ENCODE measurements at places on chromosomes 12 and 14.

- no peak for DNase-seq
Measured at GRCh38 chr14:99624024-99624423, 20.0 kb upstream of the CCDC85C start.

DNA sequence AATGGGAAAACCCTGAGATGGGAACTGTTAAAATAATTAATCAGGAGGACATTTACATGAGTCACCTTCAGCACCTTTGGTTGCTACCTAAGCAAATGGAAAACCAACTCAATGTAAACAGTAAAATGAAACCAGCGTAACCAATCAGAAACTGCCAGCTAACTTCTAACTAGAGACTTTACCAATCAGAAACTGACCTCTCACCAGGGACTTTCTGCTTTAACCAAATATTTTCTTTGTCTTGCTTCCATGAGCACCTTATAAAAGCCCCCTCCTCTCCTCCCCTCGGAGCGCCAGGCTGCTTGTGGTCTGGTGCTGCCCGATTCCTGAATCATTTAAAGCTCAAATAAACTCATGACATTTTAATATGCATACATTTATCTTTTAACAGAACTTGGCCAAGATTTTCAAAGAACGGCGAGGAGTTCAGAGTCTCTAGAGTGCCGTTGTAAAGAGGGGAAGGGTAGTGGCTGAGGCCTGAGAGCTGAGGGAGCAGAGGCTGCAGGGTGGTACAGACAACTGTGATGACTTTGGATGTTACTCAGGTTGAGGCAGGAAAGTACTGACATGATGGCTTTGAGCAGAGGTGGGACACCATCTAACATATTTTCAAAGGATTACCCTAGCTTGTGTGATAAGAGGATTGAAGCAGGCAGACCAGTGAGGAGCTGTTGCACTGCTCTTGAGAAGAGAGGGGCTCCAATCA, 183.6 kb downstream of the CRADD start:
- no peak for DNase-seq

DNA sequence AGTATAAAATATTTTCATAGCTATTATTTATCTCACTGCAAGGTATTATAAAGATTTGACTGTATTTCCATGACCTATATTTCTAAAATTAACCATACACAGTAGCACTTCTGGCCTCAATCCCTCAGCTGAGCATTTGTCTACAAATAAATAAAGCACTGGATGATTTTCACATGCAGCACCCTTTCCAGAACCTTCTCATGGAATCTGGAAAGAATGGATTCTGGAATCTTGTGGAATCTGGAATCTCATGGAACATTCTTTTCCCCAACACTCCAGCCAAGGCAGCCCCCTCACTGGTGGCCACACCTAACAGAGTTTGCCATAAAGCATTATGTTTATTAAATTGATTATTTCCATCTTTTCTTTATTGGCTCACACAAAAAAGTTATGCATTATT, 199.2 kb downstream of the MSRB3 start:
- DNase-seq, result no peak

- no peak for DNase-seq
Measured at GRCh38 chr12:15404485-15404884, 82.2 kb downstream of the PTPRO start.

DNA sequence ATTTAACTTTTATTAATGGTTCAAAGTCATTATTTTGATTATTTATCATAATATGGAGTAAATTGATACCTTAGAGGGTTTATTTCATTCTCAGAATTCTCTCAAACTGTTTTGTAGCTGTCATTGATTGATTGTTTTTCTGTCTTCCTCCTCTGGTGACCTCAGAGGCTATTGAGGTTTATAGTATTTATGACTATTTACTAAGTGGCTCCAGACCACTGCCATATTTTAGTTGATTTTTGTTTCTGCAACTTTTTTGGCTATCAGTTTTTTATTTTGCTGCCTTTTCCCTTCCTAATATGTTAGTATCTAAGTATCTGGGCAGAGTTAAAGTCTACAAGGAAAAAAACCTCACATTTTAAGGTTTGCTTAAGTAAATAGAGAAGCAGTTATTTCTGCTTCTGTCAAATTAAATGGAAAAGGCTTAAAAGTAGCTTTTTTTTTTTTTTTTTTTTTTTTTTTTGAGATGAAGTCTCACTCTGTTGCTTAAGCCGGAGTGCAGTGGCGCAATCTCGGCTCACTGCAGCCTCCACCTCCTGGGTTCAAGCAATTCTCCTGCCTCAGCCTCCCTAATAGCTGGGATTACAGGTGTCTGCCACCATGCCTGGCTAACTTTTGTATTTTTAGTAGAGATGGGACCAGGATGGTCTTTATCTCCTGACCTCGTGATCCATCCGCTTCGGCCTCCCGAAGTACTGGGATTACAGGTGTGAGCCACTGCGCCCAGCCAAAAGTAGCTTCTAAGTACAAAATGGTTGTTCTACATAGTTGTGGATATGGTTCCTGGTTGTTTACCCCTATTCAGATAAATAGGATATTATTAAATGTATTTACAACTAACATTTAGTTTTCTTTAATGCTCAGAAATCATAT, 8.2 kb downstream of the MDM2 start:
- DNase-seq, result no peak

- DNase-seq, result no peak
Measured at GRCh38 chr14:92516966-92517506, 3.5 kb downstream of the RIN3 start.

DNA sequence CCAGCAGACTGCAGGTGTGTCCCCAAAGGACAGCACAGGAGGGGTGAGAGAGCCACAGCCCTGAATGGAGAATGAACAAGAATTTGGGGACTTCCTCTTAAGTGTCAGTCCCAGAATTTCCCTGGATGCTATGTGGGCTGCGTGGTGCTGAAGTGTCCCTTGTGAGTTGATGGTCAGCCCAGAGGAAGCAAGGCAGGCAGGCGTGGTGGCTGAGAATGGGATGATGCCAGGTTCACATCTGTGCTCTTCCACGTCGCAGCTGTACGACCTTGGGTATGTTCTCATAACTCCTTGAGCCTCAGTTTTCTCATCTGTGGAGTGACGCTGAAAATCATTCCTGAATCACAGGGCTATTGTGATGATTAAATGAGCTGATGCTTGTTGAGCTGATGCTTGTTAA, 62.1 kb upstream of the GPATCH2L start:
- DNase-seq, result no peak

GRCh38 chr14:105431256-105431655, 11.6 kb downstream of the MTA1 start:
- DNase-seq, result no peak

- DNase-seq, result no peak
Measured at GRCh38 chr12:117017807-117018206, 81.4 kb downstream of the TESC start.

DNA sequence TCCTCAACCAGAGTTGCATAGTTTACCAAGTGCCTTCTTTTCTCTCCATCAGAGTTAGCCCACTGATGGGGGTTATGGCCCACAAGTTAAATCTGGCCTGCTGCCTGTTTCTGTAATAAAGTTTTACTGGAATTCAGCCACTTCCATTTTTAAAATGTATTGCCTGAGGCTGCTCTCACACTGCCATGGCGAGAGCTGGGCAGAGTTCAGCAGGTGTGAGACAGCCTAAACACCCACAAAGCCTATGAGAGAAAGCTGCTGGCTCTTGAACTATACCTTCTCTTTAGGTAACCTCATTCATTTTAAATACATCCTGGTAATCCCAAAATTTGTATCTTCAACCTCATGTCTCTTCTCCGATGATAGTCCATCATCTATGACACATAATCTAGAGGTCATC, 86.1 kb downstream of the BCL2L14 start:
- DNase-seq, result no peak

DNA sequence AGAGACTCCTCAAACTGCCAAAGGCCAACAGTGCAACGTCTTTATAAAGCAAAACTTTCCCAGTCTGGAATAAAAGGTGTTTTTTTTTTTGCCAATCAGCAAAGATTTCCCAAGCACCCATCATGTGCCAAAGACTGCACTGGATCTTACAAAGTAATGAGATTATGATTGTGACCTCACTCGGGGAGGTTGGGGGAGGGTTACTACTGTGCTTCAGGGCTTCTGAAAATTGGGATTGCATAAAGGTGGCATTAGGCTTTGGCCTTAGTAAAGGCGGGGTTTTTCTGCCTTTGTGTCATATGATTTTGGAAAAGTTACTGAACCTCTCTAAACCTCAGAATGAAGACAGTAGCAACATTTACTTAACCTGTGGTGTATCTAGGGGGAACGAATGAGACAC, 233.8 kb downstream of the DACT1 start:
- no peak for DNase-seq

- no peak for DNase-seq
Measured at GRCh38 chr14:79161571-79161970, 991.4 kb downstream of the NRXN3 start.

DNA sequence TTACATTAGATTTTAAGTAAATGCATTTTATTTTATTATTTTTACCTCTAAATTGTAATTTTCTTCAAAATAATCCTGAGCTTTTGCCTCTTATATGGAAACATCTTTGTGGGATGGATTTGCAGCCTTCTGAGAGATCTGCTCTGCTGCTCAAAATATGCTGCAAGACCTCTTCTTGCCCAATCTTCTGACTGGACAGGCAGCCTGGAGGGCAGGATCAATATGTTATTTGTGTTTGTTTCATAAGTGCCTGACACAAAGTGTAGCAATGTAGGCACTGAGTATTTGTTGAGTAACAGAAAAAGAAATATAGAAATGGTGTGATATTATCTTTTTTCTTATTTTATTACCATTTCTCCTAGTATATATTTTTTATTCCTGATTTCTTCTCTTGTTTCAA, 1106.9 kb downstream of the TMTC2 start:
- no peak for DNase-seq

DNA sequence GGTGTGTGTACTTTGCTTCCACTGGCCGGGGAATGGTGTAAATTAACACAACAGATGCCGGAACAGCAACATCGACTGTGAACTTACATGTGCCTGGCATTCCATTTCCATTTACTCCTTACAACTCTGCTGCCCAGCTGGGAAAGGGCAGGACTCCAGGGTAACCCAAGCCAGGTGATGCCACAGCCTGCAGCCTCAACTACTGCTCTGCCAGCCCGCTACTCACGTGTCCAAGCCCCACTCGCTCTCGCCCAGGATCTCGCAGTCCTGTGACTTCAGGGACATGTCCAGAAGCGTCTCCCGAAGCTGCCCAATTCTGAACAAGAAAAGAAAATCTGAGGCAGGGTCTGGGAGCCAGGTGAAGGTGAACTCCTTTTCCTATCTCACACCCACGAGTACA, 10.7 kb downstream of the ABCD4 start:
- DNase-seq, result no peak

DNA sequence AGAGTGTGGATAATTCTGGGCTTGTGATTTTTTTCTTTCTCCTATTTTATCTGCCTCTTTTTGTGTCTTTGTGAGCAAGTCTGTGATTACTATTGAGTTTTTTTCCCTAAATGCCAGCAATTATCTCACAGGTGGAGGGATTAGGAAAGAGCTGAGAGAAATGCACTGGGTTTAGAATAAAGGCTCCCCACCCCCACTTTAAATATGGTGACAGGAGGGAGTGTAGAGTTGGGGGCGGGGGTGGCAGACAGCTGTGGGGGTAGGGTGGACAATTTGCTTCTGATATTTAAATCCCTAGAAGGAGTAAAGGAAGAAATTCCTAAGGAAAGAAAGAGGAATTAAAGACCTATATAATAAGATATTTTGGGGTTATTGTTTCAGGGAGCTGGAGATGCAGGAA, 145.9 kb downstream of the NRXN3 start:
- DNase-seq, result no peak

DNA sequence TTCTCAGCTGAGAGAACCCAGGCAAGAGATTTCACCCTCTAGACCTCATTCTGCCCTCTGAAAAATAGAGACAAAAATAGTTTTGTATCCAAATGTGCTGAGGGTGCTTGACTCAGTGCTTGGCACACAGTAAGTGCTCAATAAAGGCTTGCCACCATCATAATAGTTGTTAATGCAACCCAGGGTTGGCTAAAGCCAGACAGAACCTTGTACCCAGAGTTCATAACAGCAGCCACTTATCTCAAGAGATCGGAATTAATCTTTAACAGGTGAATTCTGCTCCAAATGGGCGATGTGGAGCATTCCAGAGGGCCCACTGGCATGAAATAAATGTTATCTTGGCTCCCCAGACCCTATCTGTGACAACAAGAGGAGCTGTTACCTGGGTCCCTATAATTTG, 2.9 kb downstream of the TRPV4 start:
- DNase-seq, result no peak

GRCh38 chr12:108313241-108313605, 25.9 kb downstream of the CMKLR1 start:
- no peak for DNase-seq

GRCh38 chr14:85947461-85948139, 417.7 kb downstream of the FLRT2 start:
- DNase-seq, result no peak

DNA sequence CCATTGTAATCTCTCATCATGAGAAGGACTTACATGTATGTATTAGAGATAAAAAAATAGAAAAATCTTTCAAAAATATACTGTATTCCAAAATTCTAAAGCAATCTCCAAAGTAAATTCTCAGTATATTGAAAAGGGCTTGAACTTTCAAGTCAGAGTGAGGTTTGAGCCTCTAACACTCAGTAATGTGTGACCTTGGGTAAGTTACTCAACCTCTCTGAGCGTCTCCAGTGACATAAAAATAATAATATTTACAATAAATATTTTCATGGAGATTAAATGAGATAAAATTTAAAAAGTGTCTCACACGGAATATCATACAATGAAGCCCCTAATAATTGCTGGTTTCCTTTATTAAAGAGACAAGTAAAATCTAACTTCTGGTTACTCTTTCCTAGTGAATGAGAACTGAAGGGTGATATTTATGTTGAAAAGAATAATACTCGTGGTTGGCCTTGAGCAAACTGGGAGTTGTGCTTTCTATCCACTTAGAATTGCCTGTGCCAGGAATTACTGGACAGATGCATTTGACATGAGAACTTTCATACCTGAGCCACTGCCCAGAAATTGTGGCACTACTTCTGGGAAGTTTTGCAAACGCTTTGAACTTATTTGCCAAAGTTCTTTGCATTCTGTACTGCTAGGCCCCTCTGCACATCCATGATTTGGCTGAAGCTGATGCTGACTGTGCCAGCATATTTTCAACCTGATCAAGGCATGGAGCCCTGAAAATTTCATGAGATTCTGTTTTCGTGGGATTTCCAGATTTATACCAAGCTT, 933.7 kb downstream of the GALC start:
- no peak for DNase-seq

- no peak for DNase-seq
Measured at GRCh38 chr12:83805873-83806272, 1106.7 kb downstream of the SLC6A15 start.

DNA sequence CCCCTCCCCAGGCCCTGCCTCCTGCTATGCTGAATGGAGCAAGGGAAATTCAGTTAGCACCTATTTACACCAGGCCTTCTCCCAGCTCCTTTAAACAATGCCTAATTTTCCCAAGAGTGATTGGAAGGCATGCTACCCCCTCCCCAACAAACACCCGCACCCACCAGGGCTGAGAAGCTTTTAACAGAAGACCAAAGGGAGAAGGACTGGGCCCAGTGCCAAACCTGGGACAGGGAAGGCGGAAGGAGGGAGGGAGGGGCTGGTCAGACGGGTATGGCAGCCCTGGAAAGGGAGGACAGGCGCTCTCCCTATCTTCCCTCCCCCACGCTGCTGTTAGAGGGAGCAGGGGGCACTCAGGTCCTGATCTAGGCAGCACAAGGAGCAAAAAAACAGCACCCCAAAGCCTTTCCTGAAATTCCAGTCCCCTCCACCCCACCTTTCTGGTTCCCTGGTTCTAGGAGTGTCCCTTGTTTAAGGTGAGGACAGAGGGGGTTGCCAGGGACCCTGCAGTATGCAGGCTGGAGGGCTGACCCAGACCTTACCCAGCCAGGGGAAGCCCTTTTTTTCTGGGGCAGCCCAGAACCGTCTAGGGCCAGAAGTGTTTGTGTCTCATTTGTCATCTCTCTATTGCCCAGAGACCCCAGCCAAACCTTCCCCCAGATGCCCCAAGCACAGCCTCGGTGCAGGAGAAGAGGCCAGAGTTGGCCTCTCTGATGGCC, 2.4 kb upstream of the KRT8 start:
- no peak for DNase-seq

All from posterior cingulate gyrus (tissue), 11 donors.